ENCODE measurements at places on chromosomes 5 and 9.

- DNase-seq = no peak
Measured at GRCh38 chr9:30015073-30015472, 2369.4 kb upstream of the ACO1 start.

DNA sequence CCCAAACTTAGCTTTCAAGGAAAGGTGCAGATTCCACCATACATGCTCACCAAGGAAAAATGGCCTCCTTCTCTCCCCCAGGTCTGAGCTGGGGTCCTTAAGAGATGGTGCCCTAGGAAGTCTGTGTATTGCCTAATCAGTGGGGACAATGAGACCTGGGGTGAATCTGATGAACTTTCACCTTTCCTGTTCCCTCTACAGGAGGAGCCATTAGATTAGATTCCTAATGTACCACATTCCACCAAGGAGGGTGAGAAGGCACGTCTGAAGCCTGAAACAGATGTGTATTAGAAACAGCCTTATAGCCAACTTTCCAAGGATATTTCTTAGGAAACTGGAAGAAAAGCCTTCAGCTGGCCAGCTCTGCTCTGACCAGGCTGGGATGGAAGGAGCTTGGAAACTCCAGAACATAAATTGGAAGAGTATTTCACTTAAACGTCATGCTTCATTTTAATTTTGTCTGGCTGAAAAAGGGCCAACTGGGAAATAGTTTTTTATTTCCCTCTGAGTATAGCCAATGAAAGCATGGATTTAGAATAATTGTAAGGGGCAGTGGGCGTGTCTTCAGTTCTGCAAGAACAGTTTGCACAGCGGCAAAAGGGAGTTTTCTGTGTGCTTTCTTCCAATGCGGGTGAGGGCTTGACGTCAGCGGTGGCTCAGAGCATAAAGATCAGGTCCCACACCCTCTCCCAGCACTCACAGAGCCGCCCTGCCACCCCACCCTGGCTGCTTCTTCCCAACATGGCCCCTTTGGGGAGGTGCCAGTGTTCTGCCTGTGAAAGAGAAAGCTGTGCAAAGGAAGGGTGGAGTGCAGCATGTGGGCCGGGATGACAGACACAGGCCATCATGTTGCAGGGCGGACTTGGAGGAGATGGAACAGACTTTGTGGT, 210.9 kb downstream of the ESM1 start:
- no peak for DNase-seq

- no peak for DNase-seq
Measured at GRCh38 chr5:17925276-17925675, 291.0 kb downstream of the TAF11L14 start.

- no peak for DNase-seq
Measured at GRCh38 chr5:54602475-54602874, 84.9 kb downstream of the SNX18 start.

GRCh38 chr5:78661044-78661443, 12.5 kb upstream of the LHFPL2 start:
- no peak for DNase-seq

- DNase-seq = no peak
Measured at GRCh38 chr9:26665666-26666065, 226.9 kb downstream of the CAAP1 start.

GRCh38 chr5:1325870-1326531, 18.9 kb downstream of the CLPTM1L start:
- DNase-seq = no peak

DNA sequence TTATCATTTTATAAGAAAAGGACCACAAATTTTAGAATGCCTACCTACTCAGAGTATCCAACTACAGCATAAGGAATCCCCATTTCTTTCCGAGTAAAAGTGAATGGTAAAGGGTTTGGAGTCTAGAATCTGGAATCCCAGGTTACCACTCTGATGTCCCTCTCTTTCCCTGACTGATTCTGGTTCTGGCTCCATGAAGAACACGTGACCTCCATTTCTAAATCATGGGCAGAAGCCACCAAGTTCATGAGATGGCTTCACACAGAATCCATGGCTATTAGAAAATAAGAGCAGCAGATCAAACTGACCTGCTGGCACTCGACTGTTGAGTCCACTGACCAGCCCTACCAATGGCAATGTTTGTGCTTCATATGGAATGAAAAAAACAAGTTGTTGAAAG, 40.7 kb downstream of the PFDN1 start:
- no peak for DNase-seq

- no peak for DNase-seq
Measured at GRCh38 chr9:13734601-13735000, 455.1 kb upstream of the MPDZ start.

DNA sequence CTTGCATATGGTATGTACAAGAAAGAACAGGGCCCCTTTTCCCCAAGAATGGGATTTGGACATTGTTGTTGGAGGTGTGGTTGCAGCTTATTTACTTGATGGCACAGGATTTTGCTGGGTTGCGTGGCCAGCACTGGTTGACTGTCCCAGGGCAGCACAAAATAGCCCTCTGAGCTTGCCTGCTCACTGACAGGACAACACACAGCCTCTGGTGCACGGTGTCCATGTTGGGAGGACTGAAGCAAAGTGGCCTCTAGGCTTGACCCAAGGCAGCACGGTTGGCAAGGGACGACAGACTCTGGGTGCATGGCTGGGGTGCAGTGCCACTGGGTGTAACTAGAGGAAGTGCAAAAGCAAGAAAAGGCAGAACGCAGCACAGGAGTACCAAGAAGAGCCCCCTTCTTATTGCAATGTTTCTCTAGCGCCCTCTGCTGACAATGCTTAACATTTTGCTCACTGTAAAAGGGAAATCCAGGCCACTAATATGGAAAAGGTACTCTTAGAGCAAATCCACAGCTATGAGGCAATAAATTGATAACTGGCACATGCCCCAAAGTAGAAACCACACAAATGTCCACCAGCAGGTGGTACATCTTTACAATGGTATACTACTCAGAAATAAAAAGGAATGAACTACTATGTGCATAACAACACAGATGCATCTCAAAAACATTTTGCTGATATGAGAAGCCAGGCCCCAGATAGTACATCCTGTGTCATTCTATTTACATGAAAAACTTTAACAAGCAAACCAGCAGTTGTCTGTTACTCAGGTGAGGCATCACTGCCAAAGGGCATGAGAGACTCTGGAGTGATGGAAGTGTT, 47.4 kb upstream of the BARX1 start:
- DNase-seq = no peak

DNA sequence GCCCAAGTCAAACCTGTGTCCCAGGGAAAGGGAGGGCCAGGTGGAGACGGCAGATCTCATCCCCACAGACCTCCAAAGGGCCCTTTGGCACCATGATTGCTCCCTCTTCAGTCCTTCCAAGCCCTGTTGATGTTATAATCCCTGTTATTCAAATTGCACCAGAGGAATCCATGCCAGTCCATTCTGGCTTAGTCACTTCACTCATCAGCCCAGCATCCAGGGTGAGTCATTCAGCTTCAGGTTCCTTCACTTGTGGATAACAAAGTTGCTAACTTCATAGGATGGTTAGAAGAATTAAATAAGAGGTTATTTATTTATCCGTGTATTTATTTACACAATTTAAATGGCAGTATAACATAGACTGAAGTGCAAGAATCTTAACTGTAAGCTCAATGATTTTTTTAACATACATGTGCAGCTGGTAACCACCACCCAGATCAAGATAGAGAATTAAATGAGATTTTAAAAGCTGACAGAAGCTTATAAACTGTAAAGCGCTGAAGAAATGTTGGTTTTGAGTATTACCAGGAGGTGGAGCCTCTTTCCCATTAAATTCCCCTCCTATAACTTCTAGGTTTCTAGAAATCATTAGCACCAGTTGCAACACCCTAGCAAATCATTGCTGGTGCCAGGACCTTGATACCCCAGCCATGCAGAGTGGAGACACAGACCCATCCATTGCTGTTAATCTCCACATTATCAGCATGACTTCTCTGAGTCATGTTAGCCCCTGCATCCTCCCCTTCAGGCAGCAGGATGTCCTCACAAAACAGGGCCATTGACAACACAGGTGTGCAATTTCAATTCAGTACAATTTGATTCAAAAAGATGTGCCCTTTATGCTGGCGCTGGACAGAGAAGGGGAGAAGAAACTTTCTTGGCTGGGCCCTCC, 77.4 kb downstream of the SEC61B start:
- no peak for DNase-seq

DNA sequence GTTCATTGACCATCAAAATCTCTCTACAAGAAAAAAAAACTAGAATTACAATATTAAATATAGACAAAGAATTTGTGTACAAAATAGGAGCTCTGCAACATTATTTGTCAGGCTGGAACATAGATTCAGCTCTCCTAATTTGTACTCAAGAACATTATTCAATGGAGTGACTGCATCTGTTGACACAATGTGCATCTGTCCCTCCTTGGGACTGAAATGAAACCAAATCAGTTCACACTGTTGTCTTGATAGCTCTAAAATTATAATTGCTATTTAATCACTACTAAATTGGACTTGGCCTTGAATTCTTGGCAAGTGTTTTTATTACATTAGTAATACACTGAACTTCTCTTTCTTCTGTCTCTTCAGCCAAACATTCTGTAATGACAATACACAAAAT, 47.7 kb downstream of the FTMT start:
- no peak for DNase-seq

Measured in activated CD4-positive, alpha-beta T cell treated with anti-CD3 and anti-CD28 coated beads for 24 hours (primary cell).